SK-N-SH treated with all-trans-retinoic acid at 6 μM for 48 hours (cell line): ENCODE measurements at places on chromosomes 3 and 15.

GRCh38 chr3:46091741-46092701, 64.7 kb upstream of the XCR1 start:
- ATAC-seq, result no peak

GRCh38 chr3:125142940-125143339, 69.6 kb downstream of the SLC12A8 start:
- ATAC-seq, result no peak

GRCh38 chr3:12759097-12759679, at the start of gene TMEM40:
TSS of gene TMEM40 (minus strand) at chr3:12759259. CDS start at chr3:12749832, 9,427 bp downstream.
- ATAC-seq, result no peak

- no peak for ATAC-seq
Observed at GRCh38 chr3:113741086-113741485, 5.0 kb downstream of the NAA50 start.

DNA sequence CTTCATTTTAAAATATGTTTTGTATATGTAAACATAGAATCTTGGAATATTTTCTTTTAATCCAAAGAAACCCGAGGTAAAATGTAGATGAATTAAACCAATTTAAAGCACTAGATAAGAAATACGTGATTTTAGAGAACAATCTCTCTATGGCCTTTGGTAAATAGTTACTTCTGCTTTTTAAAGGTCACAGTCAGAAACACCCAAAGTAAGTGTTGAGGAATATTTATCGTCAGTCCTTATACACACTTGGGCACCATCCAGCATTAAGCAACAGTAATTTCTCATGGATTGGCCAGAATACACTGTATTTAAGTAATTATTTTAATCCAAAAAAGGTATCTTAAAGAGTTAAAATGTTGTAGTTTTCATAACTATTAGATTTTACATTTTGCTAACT, 713.2 kb downstream of the NLGN1 start:
- no peak for ATAC-seq

DNA sequence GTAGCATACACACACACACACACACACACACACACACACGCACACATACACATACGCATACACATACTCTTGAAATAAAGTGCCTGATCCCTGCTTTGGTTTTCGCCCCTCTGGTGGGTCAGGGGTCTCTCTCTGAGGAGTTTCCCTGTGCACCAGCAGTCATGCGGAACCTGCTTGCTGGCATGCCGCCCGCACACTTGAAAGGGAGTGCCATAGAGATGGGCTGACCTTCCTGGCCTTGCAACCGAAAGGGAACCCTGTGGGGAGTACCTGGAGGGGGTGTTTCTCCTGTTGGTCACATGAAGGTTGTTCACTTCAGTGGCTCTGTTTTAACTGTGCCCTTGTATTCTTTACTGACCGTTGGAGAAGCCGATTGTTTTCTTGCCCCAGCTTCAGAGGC, 752.3 kb downstream of the NR2F2 start:
- no peak for ATAC-seq

GRCh38 chr3:99659032-99659431, 20.6 kb downstream of the COL8A1 start:
- peak; percentile 68 for ATAC-seq

GRCh38 chr3:140077406-140077805, 142.4 kb downstream of the CLSTN2 start:
- no peak for ATAC-seq

DNA sequence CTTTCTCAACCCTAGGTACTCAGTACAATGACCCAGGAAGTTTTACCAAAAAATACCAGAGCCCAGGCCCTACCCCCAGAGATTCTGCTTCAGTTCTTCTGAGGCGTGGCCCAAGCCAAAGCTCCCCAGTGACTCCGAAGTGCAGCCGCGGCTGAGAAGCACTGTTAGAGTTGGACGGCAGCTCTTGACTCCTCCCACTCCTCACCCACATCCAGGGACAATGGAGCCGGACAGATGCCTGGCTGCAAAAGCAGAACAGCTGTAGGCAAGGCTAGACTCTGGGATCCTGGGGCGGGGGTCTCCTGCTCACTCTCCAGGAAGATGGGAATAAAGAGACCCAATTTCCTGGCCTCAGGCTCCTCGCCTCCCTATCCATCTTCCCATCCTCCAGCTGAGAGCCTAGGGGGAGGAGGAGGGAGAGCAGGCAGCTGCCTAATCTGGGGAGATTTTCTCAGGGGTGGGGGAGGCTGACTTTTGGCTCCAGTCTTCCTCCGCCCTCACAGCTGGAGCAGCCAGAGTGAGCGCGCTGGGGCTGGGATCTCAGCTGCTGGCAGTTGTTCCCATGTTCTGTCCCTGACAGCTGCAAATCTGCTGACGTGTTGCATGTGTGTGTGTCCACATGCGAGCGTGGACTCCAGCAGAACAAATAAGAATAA, 223.8 kb downstream of the OPA1 start:
- no peak for ATAC-seq

GRCh38 chr3:79247725-79248043, 520.1 kb downstream of the ROBO1 start:
- ATAC-seq, result peak; percentile 93

GRCh38 chr3:107981471-107982111, 109.2 kb downstream of the CD47 start:
- ATAC-seq, result peak; percentile 86

- no peak for ATAC-seq
Observed at GRCh38 chr3:128484404-128485281, 8.4 kb downstream of the GATA2 start.

- ATAC-seq, result no peak
Observed at GRCh38 chr3:13262493-13263211, 157.5 kb downstream of the NUP210 start.

GRCh38 chr3:196792771-196793170, 53.1 kb downstream of the PAK2 start:
- peak; percentile 40 for ATAC-seq

DNA sequence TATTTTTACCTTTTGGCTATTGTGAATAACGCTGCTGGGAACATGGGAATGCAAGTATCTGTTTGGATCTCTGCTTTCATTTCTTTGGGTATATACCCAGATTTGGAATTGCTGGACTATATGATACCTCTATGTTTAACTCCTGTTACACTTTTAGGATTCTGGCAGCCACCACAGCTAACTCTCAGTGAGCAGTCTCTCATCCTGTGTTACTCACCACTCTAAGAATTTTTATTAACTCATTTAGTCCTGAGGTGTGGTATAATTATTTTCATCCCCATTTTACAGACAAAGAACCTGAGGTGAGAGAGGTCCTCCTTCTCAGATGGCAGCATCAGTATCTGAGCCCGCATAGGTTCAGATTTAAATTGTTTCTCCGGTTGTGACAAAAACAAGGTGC, 1.1 kb downstream of the SPATA12 start:
- no peak for ATAC-seq

GRCh38 chr3:173825730-173826129, 428.2 kb downstream of the NLGN1 start:
- no peak for ATAC-seq

- ATAC-seq, result peak; percentile 95
Observed at GRCh38 chr15:42457445-42458442, 33.2 kb downstream of the ZNF106 start.

GRCh38 chr3:190003681-190004123, 117.0 kb downstream of the P3H2 start:
- ATAC-seq, result peak; percentile 82
